ENCODE measurements at places on chromosomes 1 and 21.

- no peak for DNase-seq
These were observed 257.7 kb downstream of the FAF1 start for GRCh38 chr1:50702395-50702794.

GRCh38 chr1:206455666-206456344 is 14.5 kb upstream of the IKBKE start:
- DNase-seq: no peak

DNA sequence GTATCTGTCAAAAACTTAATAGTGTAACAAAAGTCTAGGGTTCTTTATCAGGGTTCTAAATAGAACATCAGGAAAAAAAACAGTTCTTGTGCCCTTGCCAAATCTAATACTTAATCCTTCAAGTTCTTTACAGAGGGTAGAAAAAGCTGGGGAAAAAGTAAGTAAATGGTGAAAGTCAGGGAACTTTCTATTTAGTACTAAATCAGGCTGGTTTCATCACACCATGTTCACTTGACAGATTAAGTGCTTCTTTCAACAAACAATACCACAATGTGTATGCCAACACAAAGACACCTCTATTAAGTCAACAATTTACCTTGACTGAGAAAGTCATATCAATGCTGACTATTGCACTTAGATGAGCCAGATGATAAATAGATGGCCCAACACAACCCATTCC is 9.7 kb downstream of the DBT start:
- no peak for DNase-seq

GRCh38 chr1:67817319-67817718 is 15.9 kb downstream of the GNG12 start:
- no peak for DNase-seq

GRCh38 chr1:210650403-210650802 is 321.7 kb downstream of the HHAT start:
- no peak for DNase-seq

GRCh38 chr1:64282351-64282750 is 78.9 kb downstream of the UBE2U start:
- no peak for DNase-seq
